ENCODE measurements at places on chromosomes 16 and 17. TPM values are rescaled to one million over a fixed set of nuclear protein-coding genes. Genes with fewer than 3 reads are reported as not detected.

Gene MYO1C
- total RNA-seq, result 87.4 TPM

Gene HASPIN
- total RNA-seq, result 26.7 TPM

- no peak overlapping the region for H3K27ac ChIP-seq
- H3K36me3 ChIP-seq, result no peaks in the 10 kb centered on the region
- H3K4me1 ChIP-seq, result peaks cover 13% of the 10 kb centered on the region
- DNase-seq, result no peak
- H3K4me3 ChIP-seq, result peak overlapping the region; percentile 52
These were observed 1.4 kb upstream of the PITPNA start for GRCh38 chr17:1563786-1564613.

DNA sequence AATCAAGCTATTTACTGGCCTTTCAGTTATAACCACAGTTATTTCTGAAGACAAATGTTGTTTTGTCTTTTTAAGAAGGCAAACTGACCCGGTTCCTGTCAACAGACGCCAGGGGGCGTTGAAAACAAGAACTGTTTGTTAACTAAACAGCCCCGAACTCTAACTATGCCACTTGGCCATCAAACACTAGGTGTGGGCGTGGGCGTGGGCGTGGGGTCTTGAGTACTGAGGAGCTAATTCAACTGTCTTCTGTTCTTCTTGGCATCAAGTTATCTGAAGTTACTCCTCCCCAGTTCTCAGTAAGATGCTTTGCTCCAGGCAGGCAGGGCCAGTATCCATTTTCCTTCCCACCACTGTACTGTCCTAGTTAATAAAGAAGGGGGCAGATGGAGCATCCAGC, 63.3 kb upstream of the MTMR4 start:
- peak; percentile 64 for DNase-seq
- no peaks in the 10 kb centered on the region for H3K4me1 ChIP-seq
- no peaks in the 10 kb centered on the region for H3K36me3 ChIP-seq
- H3K27me3 ChIP-seq, result no peaks in the 10 kb centered on the region

Gene FBXL16
- total RNA-seq, result 9.6 TPM

DNA sequence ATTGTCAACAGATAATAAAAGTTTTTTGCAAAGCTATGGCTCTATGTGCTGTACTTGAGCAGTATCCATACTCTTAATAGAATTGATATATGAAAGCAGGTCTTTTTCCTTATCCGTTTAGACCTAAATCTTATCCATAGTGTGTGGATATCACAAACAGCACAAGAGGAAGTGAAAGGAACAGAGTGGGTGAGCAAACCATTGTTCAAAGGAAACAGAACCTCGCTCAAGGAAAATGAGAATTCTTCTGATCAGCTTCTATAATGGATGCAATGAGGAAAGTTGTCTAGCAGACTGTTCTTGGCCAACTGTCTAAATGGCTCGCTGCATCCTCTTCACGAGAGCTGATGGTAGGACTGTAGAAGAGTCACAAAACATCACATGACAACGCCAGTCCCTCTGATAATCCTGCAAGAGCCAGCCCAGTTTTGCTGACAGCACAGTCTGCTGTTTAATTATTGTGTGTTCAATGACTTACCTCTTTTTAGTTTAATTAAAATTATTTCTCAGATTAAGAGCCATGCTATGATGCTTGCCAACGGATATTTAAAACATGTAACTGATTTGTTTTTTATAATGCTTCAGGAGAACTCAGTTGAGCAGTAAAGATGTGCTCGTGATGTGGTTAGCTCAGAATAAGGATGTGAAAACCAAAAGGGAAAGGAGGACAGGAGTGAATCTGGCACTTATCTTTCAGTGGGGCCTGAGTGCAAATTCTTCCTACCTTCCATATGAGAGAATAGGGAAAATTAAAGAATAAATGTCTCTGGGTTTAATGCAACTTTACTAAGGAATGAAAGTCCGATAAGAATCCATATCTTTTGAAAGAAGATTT, 38.5 kb downstream of the WWOX start:
- H3K27ac ChIP-seq, result no peak overlapping the region
- H3K27me3 ChIP-seq, result no peaks in the 10 kb centered on the region
- H3K4me3 ChIP-seq, result no peak overlapping the region

Gene GSPT1
- total RNA-seq, result 173 TPM

DNA sequence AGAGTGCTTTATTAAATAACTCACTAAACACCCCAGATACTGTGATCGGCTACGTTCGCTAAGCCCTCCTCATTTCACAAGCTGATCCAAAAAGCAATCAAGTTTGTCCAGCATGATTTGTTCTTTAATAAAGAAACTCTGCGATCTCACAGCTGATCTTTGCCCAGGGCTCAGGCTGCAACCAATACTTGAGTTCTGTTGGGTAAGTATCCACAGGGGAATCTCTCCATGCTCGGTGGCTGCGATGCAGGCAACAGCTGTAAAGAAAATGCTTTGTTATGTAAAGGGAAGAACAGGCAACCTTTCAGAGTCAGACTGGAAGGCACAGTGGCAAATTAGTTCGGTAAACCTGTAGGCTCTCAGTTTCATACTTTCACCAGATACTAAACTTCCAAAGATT, 67.5 kb downstream of the SHISA6 start:
- peaks cover 4% of the 10 kb centered on the region for H3K4me1 ChIP-seq
- H3K4me3 ChIP-seq, result no peak overlapping the region
- no peaks in the 10 kb centered on the region for H3K27me3 ChIP-seq
- no peak overlapping the region for H3K27ac ChIP-seq
- no peaks in the 10 kb centered on the region for H3K36me3 ChIP-seq

DNA sequence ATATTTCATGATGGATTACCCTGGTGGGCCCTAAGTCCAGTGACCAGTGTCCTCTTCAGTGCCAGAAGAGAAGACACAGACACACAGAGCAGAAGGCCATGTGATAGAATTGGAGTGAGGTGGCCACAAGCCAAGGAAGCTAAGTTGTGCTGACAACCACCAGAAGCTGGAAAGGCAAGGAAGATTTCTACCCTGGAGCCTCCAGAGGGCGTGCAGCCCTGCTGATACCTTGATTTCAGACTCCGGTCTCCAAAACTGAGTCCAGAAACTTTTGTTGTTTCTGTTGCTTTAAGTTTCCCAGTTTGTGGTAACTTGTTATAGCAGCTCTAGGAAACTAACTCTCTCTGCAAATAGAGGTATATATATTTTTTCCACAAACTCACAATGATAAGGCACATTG, 396.6 kb upstream of the ASIC2 start:
- no peaks in the 10 kb centered on the region for H3K36me3 ChIP-seq
- no peak for DNase-seq
- H3K4me3 ChIP-seq, result no peak overlapping the region

Data from H9 (cell line).